Activated naive CD4-positive, alpha-beta T cell treated with anti-CD3 and anti-CD28 coated beads for 36 hours (primary cell): ENCODE measurements at places on chromosomes 1 and 21. TPM values are rescaled to one million over a fixed set of nuclear protein-coding genes. Genes with fewer than 3 reads are reported as not detected.

The RHCE gene
- total RNA-seq = 0.54 TPM

The DBT gene
- total RNA-seq = 12.3 TPM

The CLIC6 gene
- total RNA-seq = 0.12 TPM

The LCE6A gene
- total RNA-seq = not detected

The AJAP1 gene
- not detected for total RNA-seq

The TLR5 gene
- total RNA-seq = 0.93 TPM

The BROX gene
- 35.7 TPM for total RNA-seq

The RSPO1 gene
- not detected for total RNA-seq

The ORC1 gene
- total RNA-seq = 46.9 TPM

The PRRX1 gene
- total RNA-seq = not detected

The PLA2G2C gene
- total RNA-seq = 0.94 TPM

The MRPL9 gene
- 160 TPM for total RNA-seq

The PLA2G2D gene
- 0.35 TPM for total RNA-seq

The BGLAP gene
- 3.4 TPM for total RNA-seq

The OR2AK2 gene
- total RNA-seq = not detected

- no peaks in the 10 kb centered on the region for H3K4me1 ChIP-seq
- no peaks in the 10 kb centered on the region for H3K36me3 ChIP-seq
- no peak overlapping the region for H3K27ac ChIP-seq
- H3K4me3 ChIP-seq = no peak overlapping the region
These were observed 129.7 kb upstream of the ZBTB40 start for GRCh38 chr1:22321917-22322316.

DNA sequence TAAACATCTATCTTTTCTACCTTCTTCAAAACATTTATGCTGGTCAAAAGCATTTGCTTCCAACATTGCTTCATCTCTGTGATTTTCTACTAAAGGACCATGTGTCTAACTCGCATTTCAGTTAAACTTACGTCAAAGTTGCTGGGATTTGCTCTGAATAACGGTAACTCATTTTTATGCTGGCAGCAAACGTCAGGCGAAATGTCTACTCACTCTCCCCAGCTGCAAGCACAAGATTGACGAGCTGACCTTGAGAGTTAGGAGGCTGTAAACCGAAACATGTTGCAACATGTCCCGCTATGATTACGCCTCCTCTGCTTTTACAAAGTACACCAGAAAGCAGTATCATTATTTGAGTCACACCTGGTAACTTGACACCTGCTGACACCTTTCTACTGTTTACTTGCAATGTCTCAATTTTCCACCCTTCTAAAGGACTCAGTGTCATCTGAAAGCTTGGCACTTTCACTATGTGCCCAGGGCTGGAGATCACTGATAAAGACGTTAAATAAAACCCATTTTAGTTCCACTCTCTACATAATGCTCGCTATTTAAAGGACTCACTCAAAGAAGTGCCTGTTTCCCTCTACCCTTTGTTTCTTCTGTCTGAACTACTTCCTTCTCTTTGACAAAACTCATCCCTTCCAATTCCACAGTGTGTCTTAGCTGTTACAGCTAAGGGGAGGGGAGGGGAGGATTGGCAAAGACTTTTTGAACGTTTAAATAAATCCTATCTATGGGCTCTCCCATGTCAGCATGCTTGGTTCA lies 111.9 kb downstream of the PTPN14 start:
- no peaks in the 10 kb centered on the region for H3K36me3 ChIP-seq
- H3K27me3 ChIP-seq = peaks cover 2% of the 10 kb centered on the region
- peak overlapping the region; percentile 16 for H3K4me3 ChIP-seq
- H3K4me1 ChIP-seq = peaks cover 49% of the 10 kb centered on the region
- peak overlapping the region; percentile 93 for H3K27ac ChIP-seq

- H3K4me1 ChIP-seq = peaks cover 15% of the 10 kb centered on the region
- H3K27ac ChIP-seq = no peak overlapping the region
- H3K4me3 ChIP-seq = no peak overlapping the region
- peaks cover 7% of the 10 kb centered on the region for H3K36me3 ChIP-seq
- DNase-seq = no peak
These were observed 12.5 kb downstream of the DMAP1 start for GRCh38 chr1:44225761-44226160.

GRCh38 chr1:200154069-200154767 lies 126.7 kb downstream of the NR5A2 start:
- H3K4me1 ChIP-seq = peaks cover 45% of the 10 kb centered on the region
- H3K27me3 ChIP-seq = no peaks in the 10 kb centered on the region
- no peaks in the 10 kb centered on the region for H3K36me3 ChIP-seq
- DNase-seq = peak; percentile 74
- H3K4me3 ChIP-seq = peak overlapping the region; percentile 10

DNA sequence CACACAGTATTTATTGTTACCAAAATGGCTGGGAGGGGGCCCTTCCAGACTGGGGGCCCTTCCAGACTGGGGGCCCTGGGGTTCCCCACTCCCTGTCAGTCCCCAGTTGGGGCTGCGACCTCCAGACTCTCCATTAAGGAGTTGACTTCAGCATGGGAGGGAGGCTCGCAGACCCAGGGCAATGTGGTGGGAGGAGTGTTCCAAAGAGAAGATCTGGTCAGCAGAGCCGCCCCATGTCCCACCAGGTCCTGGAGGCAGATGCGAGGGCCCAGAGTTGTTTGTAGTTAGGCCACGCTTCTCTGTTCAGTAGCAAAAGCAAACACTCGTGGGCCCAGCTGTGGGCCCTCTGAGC lies 285.5 kb downstream of the LRRC40 start:
- H3K4me3 ChIP-seq = no peak overlapping the region
- no peak for DNase-seq
- H3K4me1 ChIP-seq = no peaks in the 10 kb centered on the region
- H3K27me3 ChIP-seq = no peaks in the 10 kb centered on the region
- no peaks in the 10 kb centered on the region for H3K36me3 ChIP-seq
- no peak overlapping the region for H3K27ac ChIP-seq

DNA sequence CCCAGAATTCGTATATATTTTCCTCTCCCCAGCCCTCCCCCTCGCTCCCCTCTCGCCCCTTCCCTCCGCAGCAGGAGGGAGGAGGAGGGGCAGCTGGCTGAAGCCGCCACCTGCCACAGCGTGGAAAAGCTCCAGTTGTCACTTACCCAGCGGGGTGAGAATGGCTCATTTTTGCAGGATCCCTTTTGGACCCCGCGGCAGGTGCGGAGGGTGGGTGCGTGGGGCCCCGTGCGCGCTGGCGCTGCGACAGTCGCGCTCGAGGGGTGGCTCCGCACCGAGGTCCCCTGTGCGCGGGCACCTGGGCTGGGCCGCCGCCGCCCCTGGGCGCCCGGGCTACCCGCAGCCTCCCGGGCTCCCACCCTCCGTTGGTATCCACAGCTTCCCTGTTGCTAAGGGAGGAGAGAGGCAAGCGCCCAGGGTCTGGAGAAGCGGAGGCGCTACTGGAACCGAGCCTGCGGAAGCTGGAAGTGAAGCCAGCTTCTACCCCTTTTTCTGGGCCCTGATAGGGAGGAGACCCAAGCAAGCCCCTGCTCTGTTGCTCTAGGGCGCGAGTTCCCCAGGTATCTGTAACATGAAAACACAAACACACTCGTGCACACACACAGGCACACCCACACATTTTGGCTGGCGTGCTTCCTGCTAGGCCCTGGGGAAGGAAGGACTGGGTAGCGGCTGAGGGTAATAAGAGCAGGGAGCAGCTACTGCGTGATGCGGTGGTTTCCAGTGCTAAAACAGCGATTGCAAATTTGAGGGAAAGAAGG lies at the start of gene ERICH3:
Gene ERICH3, minus strand, starts transcription at position 442 of the 761 bp plus-strand sequence. Its CDS starts 273 bp downstream, at position 169.
- peaks cover 1% of the 10 kb centered on the region for H3K4me1 ChIP-seq
- no peak for DNase-seq
- no peak within 1 kb of the TSS for H3K27ac ChIP-seq

DNA sequence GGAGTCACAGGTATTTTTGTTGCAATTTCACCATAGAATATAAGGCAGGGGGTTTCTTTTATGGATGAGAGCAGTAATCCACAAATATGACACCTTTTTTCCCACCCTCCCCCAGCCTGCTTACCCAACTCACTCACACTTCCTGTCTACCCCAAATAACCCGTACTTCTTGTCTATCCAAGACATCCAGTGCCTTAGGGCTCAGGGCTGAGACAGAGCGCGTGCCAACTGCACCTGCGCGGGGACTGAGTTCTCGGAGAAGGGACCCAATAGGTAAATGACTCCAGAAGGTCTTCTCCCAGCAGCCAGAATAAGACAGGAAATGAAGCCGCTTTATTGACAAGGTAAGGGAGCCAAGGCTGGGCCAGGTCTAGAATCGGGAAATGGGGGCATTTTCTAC lies 369.1 kb downstream of the SIPA1L2 start:
- DNase-seq = no peak
- H3K27ac ChIP-seq = no peak overlapping the region
- no peaks in the 10 kb centered on the region for H3K4me1 ChIP-seq

DNA sequence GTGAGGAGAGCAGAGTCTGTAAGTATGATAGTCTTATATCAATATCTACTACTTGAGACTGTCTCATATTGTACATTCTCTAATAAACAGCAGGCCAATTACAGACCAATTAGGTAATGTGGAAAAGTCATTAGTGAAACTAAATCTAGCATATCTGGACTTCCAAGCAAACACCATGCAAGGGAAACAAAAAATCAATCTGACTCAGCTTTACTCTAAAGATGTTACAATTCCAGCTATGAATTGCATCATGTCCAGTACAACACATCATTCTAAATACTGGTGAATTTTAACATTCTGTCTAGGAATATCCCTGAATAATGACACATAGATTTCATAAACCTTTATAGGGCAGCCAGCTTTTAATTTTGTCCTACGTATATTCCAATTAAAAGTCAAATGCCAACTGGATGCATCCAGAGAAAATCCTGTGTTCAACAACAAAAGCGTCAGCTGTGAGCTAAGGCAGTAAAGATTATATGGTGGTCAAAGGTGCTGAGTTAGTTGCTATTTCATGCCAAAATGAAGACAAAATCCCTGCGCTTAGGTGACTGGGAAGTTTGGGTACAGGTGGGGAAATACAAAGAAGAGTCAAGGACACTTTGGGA lies 159.3 kb downstream of the TTLL7 start:
- DNase-seq = no peak
- H3K27ac ChIP-seq = no peak overlapping the region
- peaks cover 2% of the 10 kb centered on the region for H3K36me3 ChIP-seq
- H3K4me3 ChIP-seq = no peak overlapping the region

GRCh38 chr1:2611621-2612437 lies 21.0 kb downstream of the MMEL1 start:
- no peaks in the 10 kb centered on the region for H3K27me3 ChIP-seq
- no peaks in the 10 kb centered on the region for H3K36me3 ChIP-seq
- no peak overlapping the region for H3K4me3 ChIP-seq
- no peak for DNase-seq

- no peak overlapping the region for H3K27ac ChIP-seq
- no peaks in the 10 kb centered on the region for H3K4me1 ChIP-seq
- no peaks in the 10 kb centered on the region for H3K36me3 ChIP-seq
- DNase-seq = no peak
- no peak overlapping the region for H3K4me3 ChIP-seq
These were observed 273.0 kb upstream of the DAB1 start for GRCh38 chr1:57696904-57697303.

DNA sequence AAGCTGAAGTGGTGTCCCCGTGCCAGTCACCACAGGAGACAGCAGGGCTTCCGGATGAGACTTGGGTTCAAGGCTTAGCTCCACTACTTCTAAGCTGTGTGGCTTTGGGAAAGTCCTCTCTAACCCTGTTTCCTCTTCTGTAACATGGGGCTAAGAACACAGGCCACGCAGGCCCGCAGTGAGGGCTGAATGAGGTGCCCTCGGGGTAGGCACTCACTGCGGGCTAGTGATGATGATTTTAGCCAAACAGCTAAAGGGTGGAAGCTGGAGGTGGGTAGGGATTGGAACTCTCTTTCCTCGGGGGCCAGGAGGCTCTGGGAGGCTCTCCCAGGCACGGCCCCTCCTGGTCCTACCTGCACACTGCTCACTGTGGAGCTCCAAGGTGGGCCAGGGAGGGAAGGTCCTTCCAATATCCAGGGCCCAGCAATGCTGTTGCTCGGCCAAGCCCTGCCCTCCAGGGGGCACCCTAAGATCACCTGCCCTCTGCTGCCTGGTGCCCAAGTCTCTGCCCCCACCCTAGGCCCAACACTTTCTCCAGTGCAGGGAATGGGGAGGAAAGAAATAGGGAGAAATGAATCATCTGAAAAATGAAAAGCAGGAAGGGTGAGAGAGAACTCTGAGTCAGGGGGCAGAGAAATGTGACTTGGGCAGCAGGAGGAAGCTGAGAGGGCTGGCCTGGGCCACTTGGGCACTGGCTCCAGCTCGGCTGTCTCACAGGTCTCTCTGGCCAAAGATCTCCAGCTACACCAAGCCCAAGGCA lies 19.2 kb upstream of the EVA1B start:
- no peaks in the 10 kb centered on the region for H3K27me3 ChIP-seq
- peak overlapping the region; percentile 66 for H3K27ac ChIP-seq
- peak; percentile 70 for DNase-seq

GRCh38 chr1:2969011-2969844 lies 52.0 kb upstream of the ACTRT2 start:
- no peak for DNase-seq
- no peak overlapping the region for H3K4me3 ChIP-seq
- peaks cover 2% of the 10 kb centered on the region for H3K27me3 ChIP-seq
- no peaks in the 10 kb centered on the region for H3K36me3 ChIP-seq
- no peak overlapping the region for H3K27ac ChIP-seq

- no peak for DNase-seq
- no peak overlapping the region for H3K4me3 ChIP-seq
- peaks cover 52% of the 10 kb centered on the region for H3K27me3 ChIP-seq
- no peaks in the 10 kb centered on the region for H3K36me3 ChIP-seq
- peaks cover 8% of the 10 kb centered on the region for H3K4me1 ChIP-seq
- no peak overlapping the region for H3K27ac ChIP-seq
These were observed 3.4 kb upstream of the GRIK3 start for GRCh38 chr1:37037690-37038089.

DNA sequence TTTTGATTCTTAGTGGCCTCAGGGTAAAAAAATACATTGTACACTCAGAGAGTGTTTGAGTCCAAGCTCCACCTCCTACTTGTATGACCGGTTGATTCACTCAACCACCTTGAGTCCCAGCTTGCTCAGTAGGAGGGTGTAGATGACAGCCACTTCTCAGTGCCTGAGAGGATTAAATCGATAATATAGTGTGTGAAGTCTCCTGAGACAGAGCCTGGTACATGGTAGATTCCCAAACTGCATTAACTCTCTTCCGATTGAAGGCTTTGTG lies 38.4 kb downstream of the NCMAP start:
- no peaks in the 10 kb centered on the region for H3K27me3 ChIP-seq
- no peak overlapping the region for H3K27ac ChIP-seq
- H3K4me3 ChIP-seq = no peak overlapping the region
- H3K36me3 ChIP-seq = no peaks in the 10 kb centered on the region

DNA sequence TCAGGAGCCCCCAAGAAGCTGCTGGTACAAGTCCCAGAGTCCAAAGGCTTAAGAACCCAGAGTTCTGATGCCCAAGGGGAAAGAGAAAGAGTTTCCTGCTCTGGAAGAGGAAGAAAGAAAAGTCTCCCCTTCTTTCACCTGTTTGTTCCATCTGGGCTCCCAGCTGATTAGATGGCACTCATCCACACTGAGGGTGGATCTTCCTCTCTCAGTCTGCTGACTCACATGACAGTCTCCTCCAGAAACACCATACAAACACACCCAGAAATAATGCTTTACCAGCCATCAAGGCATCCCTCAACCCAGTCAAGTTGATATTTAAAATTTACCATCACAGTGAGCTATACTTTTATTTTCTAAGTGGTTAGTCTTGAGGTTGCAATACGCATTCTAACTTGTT lies 257.9 kb downstream of the PAPPA2 start:
- no peaks in the 10 kb centered on the region for H3K36me3 ChIP-seq
- no peak overlapping the region for H3K4me3 ChIP-seq
- DNase-seq = no peak
